ENCODE measurements at places on chromosomes 1 and 21. TPM values are rescaled to one million over a fixed set of nuclear protein-coding genes. Genes with fewer than 3 reads are reported as not detected.
A peak's percentile ranks its signal among the peaks of the same experiment; 100 is the strongest.

GRCh38 chr21:37558676-37559211, 192.2 kb downstream of the DYRK1A start:
- DNase-seq: no peak

DNA sequence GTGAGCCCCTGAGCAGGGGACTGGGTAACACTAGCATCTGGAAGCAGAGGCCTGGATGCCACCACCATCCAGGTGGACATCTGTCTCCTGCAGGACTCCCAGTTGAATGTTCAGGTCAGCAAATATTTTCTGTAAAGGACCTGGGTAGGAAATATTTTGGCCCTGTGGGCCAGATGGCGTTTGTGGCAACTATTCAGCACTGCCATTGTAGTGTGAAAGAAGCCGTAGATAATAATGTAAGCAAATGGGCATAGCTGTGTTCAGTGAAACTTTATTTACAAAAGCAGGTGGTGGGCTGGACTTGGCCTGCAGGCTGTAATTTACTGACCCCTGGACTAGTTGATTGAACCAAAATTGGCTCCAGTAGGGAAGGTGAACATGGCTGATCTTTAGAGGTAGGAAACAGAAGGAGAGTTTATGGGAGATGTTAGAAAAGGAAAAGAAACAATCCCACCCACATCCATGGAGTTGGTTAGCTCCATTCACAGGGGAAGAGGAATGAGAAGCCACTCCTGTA, 20.0 kb upstream of the CD101 start:
- DNase-seq: no peak

The ZBTB8A gene
- 0.33 TPM for total RNA-seq

- DNase-seq: no peak
Measured at GRCh38 chr1:215081661-215082531, 641 bp upstream of the KCNK2 start.

The B3GALT5 gene
- not detected for total RNA-seq

The SPRR2F gene
- not detected for total RNA-seq

DNA sequence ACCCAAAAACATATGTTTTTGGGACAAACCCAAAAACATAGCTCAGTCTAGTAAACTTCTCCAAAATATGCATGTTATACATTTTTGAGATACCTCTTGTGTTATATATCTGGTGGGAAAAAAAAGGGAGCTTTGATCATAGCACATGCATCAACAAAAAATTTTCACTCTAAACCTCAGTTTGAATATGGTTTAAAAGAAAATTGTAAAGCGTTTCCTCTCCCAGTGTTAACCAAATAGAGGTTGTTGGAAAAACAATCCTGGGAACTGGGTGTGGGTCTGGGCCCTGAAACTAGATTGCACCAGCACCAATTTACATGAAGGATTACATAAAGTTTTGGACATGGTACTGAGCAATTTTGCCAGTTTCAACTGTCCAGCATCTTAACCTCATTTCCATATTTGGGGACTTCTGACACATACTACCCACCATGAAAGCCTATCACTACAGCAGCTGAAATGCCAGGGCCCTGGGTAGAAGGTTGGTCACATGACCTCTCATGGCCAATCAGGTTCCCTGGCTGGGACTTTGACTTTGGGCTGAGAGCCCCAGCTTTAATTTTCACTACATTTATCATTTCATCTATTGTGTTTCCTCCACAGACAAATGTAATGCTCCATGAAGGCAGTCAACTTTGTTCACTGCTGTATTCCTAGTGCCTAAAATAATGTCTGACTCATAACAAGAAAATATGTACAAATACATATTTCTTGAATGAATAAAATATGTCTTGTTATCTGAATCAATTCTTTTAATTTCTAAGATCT, 150.7 kb downstream of the SETD4 start:
- no peak for DNase-seq

The FABP3 gene
- total RNA-seq: not detected

The ZMYND12 gene
- total RNA-seq: 1.3 TPM

The DCST2 gene
- total RNA-seq: 1.3 TPM

DNA sequence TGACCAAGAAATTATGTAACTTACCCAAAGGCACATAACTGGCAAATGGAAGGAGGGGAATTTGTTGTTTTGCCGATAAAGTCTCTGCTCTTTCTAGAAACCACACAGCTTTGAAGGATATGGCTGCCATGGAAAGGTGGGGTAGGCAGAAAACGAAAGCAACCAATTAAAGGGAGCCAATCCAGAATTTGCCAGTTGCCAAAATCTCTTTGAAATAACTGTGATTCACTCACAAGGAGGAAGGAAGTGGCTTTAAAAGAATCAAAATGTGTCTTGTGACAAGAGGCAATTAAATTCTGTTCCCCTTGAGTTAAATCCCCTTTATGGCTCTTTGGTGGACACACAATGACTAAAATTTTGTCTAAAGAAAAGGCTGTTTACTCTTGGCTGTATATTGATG, 61.2 kb upstream of the CCDC190 start:
- no peak for DNase-seq

The OR6K3 gene
- total RNA-seq: not detected

The FCRL1 gene
- not detected for total RNA-seq

DNA sequence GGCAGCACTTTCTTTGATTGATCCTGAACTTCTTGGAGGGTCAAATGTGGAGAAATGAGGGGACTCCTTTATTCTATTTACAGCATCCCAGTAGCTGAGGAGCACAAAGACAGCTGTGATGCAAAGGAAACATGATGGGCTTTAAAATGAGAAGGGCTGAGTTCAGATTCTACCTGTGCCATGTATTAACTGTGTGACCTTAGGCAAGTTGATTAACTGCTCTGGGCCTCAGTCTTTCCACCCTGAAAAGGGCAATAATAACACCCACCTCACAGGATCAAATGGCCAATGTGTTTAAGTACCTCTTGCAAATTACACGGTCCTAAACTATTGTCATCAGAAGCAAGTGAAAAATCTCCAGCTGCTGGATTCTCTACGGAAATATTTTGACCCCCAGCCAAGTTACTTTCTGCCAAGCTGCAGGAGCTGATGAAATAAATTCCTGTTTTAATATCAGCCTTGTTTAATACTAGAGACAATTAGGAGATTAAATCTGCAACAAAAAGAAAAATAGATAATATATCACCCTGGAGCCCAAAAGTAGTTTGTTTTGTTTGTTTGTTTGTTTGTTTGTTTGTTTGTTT, 15.7 kb downstream of the TMEM81 start:
- no peak for DNase-seq

GRCh38 chr1:183689762-183690204, 36.7 kb upstream of the APOBEC4 start:
- DNase-seq: peak; percentile 49

DNA sequence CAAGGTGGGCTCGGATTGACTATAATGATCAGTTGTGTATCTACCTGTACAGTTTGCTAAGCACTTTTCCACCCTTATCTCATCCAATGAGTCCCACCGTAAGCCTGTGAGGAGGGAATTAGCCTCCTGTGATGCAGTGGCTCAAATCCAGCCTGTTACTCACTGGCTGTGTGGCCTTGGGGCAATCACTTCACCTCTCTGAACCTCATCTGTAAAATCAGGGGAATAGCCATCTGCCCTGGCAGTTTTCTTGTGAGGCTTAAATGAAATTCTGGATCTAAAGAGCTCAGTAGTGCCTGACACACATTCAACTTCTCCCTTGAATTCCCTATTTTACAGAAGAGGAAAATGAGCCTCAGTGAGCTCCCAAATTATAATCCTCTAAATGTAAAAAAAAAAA, 7.4 kb upstream of the EXTL1 start:
- no peak for DNase-seq

The WNT2B gene
- total RNA-seq: 0.15 TPM

DNA sequence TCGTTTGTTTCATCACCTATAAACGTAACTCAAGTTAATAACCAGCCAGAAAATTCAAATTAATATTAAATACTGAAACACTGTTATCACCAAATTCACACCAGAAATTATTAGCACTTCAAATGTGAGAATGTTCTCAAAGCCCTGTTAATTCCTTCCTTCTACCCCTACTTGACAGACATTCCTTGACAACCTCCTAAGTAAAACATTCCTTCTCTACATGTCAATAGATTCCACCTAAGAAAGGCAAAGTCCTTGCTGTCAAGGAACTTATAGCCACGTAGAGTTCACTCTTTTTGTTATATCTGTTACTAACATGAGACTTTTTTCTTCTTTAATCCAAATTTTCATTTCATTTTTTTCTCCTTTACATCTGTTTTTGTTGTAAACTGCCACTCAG, 441.5 kb downstream of the SMYD3 start:
- DNase-seq: no peak

The HYI gene
- 13.9 TPM for total RNA-seq

- no peak for DNase-seq
Measured at GRCh38 chr21:17059936-17060335, 452.9 kb upstream of the CXADR start.

The PPOX gene
- total RNA-seq: 30.7 TPM

DNA sequence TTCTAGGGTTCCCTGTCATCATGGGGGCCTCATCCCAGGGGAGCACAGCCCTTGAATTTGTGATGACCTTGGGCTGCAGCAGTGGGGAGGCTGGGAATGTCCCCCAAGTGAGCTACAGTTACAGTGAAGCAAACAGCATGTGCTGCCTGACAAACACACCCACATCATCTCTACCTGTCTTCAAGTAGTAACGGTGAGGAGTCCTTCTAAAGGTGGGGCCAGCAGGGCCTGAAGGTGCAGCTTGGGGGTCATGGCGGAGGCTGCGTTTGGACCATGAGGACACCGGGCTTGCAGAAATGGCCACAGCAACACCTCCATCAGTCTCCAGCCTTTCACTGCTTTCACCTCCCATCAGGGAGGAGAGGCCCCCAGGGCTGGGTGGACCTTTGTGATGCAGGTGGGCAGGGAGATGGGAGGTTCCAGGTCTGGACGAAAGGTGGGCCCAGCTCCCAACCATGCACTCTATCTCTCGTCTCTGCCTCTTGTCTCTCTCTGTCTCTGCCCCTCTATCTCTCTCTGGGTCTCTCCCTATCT, 55.7 kb downstream of the WNT9A start:
- no peak for DNase-seq

- no peak for DNase-seq
Measured at GRCh38 chr1:237138551-237138950, 96.6 kb downstream of the RYR2 start.

The KCNJ9 gene
- total RNA-seq: not detected

- no peak for DNase-seq
Measured at GRCh38 chr1:116230712-116231111, 119.5 kb downstream of the MAB21L3 start.

DNA sequence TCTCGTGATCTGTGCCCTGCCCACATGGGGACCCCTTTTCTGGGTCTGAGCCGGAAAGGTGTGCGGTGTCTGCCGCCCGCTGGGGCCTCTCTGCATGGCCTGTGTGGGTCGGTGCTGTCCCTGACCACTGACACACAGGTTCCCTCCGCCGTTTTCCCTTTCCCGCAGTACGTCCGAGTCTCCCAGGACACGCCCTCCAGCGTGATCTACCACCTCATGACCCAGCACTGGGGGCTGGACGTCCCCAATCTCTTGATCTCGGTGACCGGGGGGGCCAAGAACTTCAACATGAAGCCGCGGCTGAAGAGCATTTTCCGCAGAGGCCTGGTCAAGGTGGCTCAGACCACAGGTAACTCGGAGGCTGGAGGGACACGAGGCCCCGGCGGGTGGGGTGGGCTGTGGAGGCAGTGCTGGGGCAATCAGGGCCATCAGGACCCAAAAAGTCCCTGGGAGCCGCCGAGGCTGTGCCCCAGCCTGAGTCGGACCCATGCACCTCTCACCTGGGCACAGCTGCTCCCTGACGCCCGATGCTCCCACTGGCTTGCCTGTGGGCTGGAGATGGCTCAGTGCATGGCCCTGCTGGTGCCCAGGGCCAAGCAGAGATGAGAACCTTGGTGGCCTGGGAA, 13.3 kb downstream of the TRPM2 start:
- no peak for DNase-seq

DNA sequence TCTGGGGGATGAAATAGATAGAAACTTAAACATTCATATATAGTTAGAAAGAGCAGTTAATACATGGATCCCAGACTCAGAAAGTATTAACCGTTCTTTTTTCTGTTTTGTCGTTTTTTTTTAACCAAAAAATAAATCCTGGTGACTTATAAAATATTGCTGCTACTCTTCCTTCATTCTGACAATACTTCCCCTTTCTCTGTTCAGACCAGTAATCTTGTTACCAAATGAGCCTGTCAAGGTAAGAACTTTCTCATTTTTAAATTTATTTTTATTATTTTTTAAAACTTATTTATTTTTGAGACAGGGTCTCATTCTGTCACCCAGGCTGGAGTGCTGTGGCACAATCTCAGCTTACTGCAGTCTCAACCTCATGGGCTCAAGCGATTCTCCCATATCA, 13.7 kb downstream of the PTPN22 start:
- DNase-seq: no peak

DNA sequence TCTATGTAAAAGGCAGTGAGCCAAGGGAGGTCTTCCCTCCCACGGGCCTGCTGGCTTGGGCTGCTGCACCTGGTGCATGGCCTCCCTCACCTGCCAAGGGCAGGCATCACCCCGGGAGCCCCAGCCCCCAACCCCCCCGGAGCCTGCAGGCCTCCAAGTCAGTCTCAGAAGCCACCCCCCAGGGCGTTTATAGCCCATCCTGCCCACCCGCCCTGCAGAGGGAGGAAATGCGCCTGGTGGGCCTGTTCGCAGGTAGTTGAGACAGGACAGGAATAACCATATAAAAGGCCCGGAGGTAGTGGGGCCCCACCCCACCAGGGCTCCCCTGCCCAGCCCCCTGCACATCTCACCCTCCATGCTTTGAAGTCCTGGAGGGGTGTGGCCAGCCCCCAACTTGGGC, 18.2 kb upstream of the ARF1 start:
- no peak for DNase-seq

The MNDA gene
- not detected for total RNA-seq

DNA sequence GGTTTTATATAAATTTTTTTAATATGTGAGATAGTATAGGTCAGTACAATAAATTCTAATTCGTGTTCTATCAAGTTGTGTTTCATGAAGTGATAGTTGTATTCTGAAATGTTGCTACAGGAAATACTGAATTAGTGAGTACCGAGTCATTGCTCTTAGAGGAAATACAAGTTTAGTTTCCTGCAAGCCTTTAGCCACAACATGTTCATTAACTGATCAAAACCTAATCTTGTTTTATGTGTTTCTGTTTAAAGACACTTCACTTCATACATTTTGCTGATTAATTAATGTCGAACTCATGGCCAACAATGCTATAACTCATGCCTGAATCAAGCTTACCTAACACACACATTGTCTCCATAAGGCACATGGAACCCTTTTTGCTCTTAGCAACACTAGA, 43.6 kb downstream of the LRRC7 start:
- DNase-seq: no peak

DNA sequence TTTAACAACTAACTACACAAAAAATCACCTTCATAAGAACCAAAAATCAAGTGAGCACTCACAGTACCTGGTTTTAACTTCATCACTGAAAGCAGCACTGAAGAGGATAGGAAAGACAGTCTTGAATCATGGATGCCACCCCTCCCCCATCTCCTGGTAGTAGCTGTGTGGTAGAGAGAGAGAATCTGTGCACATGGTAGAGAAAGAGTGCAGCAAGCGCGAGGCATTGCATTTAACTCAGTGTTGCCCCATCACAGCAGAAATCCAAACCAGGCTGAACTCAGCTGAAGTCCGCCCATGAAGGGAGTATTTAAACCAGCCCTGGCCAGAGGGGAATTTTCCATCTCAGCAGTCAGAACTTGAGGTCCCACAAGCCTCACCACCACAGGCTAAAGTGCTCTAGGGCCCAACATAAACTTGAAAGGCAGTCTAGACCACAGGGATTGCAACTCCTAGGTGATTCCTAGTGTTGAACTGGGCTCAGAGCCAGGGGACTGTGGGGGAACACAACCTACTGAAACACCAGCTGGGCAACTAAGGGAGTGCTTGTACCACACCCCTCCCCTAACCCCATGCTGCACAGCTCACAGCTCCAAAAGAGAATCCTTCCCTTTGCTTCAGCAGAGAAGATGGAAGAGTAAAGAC, 38.4 kb downstream of the VAV3 start:
- no peak for DNase-seq
